ENCODE measurements at places on chromosomes 7 and 10.

DNA sequence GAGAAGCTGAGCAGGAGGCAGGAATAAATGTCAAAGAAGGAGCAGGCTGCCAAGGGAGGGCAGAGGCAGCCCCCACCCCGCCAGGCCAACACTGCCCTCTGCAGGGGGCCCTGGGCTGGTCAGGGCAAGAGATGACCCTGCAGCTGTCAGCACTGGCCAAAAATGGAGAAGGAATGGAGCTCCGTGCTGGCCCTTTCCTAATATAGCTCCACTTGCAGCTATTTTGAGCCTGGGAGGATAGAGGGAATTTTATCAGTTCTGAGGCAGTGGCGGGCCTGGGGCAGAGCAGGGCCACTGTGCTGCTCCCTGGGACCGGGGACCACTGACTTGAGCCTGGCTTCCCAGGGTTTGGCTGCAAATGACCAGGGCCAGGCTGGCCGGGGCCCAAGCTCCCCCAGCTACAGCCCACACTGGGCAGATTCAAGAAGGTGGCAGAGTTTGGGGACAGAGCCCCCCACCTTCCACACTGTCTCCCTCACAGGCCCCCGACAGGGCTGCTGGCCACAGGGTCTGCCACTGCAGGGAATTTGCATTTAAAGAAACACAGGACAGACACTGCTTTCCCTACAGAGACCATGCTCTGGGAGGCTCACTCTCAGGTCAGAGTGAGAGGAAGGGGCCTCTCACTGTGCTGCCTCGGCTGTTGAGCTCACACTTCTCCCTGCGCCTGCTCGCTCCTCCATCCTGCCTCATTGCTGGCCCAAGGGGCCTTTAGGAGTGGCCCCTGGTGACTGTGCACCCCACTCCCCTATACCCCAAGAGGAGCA is 16.2 kb downstream of the LDB3 start:
- peak; percentile 24 for DNase-seq

- peak; percentile 46 for DNase-seq
These were observed 42.5 kb downstream of the ABLIM1 start for GRCh38 chr10:114615600-114616007.

DNA sequence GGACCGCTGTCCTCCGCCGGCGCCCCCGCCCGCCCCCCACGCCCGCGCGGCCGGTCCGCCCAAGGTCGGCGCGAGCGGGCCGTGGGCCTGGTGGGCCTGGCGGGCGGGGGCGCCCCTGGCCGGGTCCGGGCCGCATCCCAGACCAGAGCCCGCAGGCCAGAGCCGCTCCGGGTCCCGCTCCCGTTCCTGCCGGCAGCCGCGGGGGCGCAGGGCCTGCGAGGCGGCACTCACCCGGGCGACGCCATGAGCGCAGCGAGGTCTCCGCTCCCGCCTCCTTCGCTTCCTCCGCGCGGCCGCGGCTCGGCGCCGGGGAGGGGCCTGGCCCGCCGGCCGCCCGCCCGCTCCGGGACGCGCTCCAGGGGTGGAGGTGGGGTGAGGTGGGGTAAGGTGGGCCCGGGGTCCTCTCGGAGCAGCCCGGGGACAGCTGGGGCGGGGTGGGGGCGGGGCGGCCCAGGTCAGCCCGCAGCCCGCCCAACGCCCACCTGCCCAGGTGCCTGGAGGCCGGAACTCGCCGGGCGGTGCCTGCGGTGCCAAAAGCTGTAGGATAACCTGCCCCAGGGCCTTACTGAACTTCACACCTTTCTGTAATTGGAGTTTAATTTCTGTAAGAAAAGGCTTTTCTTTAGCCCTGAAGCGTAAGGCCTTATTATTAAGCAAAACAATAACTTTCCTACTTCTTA is at the start of gene URGCP:
Gene URGCP, minus strand, starts transcription at position 266 of the 680 bp plus-strand sequence. Its CDS starts 21 bp downstream, at position 245.
- peak; percentile 45 for DNase-seq

DNA sequence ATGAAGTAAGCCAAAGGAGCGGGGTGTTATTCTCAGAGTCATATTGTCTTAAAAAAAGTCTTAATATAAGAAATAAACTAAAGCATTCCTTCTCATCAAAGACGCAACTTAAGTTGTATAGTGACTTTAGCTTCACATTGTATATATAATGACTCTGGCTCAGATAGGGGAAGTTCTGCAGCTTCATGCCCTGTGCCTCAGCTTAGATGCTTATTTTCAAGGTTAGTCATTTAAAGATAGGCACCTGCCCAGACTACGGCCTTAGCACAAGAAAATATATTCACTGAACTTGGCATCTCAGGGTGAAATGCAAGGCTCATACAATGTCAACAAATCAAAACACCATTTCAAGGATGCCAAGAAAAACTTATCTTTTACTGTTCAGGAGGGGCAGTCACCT is 52.8 kb upstream of the DNAJB12 start:
- no peak for DNase-seq

GRCh38 chr10:53022611-53023088 is 250.1 kb upstream of the MBL2 start:
- no peak for DNase-seq

GRCh38 chr7:116920359-116920758 is 32.9 kb upstream of the ST7 start:
- no peak for DNase-seq

DNA sequence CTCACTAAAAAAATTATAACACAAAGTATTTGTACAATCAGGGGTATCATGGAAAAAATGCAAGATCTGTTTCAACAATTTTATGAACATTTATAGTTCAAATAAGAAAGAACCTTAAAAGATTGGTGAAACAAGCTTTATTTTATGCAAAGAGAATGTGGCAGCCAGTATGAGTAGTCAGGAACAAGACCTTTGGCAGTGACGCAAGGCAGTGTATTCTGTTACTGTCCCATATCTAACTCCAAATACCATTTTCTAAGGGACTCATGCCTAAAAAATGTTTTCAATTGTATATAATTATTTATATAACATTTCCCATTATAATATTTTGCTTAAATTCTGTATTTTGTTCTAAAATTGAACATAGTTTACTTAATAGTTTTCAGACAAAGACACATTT is 19.1 kb upstream of the FAM53B start:
- DNase-seq = no peak

DNA sequence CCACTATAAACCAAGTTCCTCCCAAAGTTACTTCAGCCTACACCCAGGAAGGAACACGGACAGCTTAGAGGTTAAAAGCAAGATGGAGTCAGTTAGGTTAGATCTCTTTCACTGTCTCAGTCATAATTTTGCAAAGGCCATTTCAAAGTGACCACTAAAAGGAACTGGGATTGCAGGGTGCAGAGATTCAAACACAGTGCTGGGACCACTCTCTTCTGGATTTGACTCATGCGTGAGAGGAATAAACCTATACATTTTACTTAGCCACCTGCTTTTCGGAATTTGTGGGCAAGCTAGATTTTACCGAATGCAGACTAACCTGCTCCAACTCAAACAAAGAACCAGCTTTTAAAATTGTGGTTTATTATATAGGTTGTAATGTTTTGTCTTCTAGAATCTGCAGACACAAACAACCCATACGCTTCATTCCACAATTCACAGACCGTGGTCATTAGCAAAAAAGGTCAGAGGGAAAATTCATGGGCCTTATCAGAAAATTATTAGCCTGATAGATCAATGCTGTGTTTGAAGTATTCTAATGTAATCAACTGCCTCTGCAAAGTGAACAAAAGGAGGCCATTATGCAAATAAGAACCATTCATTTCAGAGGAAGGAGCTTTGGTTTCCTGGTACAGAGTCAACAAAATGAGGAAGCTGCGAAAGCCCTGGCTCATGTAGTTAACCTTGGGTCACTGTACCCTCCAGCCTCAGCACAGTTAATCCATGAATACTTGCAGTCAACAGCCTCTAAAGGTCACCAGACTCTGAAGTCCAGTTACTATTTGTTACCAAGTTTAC is 342.7 kb upstream of the KLF6 start:
- no peak for DNase-seq

DNA sequence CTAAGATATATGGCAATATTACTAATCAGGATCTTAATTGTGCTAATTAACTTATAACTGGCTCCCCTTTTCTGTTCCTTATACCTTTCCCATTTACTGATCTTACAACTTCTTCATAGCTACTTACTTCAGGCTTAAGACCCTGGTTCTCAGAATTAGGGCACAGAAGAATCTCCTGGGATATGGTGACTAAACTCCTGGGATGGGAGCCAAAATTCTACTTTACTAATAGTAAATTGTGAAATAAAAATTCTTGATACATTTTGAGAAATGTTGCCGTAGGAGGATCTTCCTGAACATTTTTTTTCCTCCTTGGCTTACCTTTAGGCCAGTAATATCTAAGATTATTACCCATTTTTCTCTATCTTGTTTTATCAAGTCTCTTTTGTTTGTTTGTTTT is 309.5 kb downstream of the ATRNL1 start:
- DNase-seq = peak; percentile 53

- DNase-seq = no peak
These were observed 67.8 kb downstream of the FRMD4A start for GRCh38 chr10:14262836-14263425.

- DNase-seq = peak; percentile 45
These were observed 110.1 kb downstream of the CD36 start for GRCh38 chr7:80748363-80749042.

- no peak for DNase-seq
These were observed 550.2 kb downstream of the GALNT17 start for GRCh38 chr7:71682181-71682580.

- no peak for DNase-seq
These were observed 5.9 kb downstream of the PIK3CG start for GRCh38 chr7:106870983-106871410.

DNA sequence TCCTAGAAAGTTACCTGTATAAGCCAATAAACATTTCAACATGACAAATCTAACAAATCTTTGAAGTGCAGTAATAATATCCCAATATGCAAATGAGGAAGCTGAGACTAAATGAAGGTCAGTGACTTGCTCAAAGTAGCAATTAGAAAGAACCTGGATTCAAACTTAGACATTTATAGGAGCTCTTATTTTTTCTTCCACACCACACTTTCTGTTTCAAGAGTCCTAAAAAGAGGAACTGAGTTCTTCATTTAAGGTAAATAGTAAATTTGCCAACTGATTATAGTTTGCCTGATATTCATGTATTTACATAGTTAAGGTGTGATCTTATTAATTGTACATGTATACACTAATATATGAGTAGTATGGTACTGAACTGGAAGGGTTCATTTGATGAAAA is 44.0 kb downstream of the KLHDC10 start:
- no peak for DNase-seq

GRCh38 chr7:108007261-108007660 is 4.3 kb upstream of the LAMB1 start:
- DNase-seq = no peak

- DNase-seq = no peak
These were observed 11.3 kb upstream of the SLC25A28 start for GRCh38 chr10:99631496-99631895.

DNA sequence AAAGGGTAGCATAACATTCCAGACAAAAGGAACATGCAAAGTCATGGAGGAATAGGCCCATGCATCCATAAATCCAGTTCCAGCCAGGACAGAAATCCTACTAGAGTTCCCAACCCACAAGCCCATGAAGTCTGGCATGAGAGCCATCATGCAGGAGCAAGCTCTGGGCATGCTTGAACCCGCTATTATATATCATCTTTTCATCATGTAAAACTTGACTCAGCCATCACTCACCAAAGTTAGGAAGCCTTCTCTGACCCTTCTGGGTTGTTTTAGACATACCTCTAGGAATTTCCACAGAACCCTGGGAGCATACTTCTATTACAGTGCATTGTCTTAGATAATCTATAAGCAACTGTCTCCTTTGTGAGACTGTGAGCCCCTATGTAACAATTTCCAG is 293.0 kb upstream of the NPSR1 start:
- no peak for DNase-seq

DNA sequence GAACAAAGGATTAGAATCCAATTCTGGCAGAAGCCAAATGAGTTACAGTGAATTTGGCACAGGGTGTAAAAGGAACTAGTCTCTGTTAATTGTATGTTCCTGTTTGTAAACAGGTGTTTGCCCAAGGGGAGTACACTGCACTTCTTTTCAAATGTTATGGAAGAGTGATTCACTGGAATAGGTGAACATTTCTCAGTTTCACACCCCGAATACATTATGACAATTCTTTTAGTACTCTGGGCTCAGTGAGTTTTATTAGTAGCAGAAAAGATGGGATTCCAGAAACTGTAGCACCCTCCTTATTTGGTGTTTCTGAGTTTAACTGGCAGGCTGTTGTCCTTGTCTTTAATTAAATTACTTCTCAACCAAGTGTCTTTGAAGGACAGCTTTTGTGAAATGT is 329.2 kb downstream of the BBS9 start:
- DNase-seq = no peak

- DNase-seq = no peak
These were observed 109.4 kb downstream of the FAM107B start for GRCh38 chr10:14665304-14665703.

DNA sequence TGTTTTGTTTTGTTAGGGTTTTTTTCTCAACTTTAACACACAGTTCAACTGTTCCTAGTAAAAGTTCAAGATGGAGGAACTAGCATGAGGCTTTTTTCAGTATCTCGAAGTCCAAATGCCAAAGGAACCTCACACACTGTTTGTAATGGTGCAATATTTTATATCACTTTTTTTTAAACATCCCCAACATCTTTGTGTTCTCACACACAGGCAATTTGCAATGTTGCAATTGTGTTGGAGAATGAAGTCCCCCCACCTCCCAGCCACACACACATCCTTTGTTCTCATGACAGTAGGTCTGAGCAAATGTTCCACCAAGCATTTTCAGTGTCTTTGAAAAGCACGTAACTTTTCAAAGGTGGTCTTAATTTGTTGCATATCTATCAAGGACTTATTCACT is 120.9 kb downstream of the TWIST1 start:
- DNase-seq = no peak

DNA sequence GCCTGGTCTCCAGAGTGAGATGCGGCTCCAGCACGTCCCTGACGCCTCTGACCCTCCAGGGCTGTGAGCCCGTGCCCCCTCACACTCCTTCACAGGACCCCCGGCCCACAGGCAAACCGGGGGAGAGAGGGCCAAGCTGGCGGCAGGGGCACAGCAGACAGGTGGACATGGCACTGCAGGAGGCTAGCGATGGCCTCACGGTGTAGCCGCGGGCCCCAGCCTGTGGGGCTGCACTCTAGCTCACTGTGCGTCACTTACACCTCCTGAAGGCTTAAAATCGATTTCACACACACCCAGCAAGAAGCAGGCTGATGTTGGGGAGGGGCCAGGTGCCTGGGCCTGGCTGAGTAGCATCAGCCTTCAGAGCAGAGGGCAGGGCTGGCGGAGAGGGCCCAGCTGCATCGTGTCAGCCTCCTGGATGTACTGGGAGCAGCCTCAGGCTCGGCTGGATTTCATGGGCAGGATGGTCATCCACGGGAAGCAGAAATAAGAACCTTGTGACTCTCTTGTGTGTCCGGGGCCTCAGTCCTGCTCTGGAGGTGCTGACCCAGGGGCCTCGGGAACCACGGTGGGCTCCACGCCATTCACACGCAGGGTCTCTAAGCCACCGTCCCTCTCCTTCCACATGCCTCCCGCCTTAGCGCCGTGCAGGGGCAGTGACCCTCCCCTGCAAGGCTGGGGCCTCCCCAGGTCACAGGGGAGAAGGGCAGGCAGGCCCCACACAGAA is 19.4 kb upstream of the KNDC1 start:
- no peak for DNase-seq

- DNase-seq = no peak
These were observed 38.2 kb upstream of the PFKFB3 start for GRCh38 chr10:6164271-6165095.

GRCh38 chr7:122626785-122627184 is 72.1 kb downstream of the RNF133 start:
- no peak for DNase-seq

GRCh38 chr10:71237843-71238623 is 25.7 kb downstream of the UNC5B start:
- no peak for DNase-seq

- no peak for DNase-seq
These were observed 23.9 kb upstream of the CYP2C19 start for GRCh38 chr10:94738588-94738987.

- no peak for DNase-seq
These were observed 140.1 kb downstream of the DIP2C start for GRCh38 chr10:549391-549790.

All from M059J (cell line).